Activated T-cell treated with anti-CD3 and anti-CD28 coated beads for 4 hours (primary cell): ENCODE measurements at places on chromosomes 5 and 9.

DNA sequence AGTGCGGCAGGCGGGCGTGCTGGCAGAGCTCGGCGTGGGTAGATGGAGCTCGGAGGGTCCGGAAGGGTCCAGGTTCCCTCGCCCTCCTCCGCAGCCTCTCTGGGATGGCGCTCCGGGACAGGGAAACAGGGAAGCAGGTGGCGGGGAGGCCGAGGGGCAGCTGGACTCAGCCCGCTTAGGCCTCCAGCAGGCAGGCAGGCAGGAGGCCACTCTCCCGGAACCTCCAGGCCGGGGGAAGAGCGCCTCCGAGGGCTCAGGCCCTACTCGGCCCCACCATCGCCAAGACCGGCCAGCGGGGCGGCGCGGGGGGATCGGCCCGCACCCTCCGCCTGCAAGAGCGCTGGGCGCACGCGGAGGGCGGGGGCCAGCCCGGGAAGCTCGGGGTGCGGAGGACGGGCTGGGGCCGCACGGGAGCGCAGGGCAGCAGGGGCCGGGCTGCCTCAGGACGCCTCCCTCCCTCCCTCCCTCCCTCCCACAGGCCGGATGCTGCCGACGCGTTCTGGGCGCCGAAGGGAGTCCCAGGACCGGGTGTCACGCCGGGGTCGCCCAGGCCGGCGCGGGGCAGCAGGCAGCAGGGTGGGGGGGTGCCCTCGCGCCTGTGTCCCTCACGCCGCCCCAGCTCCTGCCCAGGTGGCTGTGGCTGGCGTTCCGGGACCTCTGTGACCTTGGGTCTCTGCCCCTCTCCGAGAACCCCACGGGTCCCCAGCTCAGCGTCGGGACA lies 977 bp downstream of the MGAT4B start:
- DNase-seq: no peak

- no peak for DNase-seq
Observed at GRCh38 chr5:166562246-166562645, 1729.2 kb upstream of the WWC1 start.

DNA sequence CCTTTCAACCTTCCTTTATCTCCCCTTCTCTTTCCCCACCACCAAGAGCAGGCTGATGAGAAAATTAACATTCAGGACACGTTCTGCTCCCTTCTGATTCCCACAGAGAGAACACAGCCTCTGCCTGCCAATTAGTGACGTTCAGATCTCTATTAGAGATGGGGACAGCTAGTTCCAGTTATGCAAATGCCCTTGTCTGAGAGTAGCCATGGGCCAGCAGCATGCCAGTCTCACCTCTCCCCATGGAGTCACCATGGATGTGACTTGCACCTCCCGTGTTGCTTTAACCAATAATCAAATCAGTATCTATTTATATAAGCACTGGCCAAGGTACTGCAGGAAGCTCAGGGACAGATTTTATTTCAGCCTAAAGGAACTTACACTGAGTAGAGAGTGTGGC lies 61.3 kb downstream of the KCNIP1 start:
- DNase-seq: no peak

GRCh38 chr5:141017943-141018342 lies 33.2 kb upstream of the PCDHB1 start:
- DNase-seq: no peak

GRCh38 chr9:90943341-90943740 lies 141.7 kb downstream of the SYK start:
- DNase-seq: no peak

DNA sequence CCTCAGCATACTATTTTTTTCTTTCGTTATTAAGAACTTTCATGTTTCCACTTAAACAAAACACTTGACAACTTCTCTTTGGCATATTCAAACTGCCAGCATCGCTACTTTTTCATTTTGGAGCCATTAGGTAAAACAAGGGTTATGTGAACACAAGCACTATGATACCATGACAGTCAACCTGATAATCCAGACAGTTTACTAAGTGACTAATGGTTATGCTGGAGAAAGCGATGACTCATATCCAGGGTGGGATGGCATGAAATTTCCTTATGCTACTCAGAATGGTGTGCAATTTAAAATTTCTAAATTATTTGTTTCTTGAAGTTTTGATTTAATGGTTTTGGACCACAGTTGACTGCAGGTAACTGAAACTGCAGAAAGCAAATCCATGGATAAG lies 29.9 kb upstream of the PRSS3 start:
- DNase-seq: no peak

DNA sequence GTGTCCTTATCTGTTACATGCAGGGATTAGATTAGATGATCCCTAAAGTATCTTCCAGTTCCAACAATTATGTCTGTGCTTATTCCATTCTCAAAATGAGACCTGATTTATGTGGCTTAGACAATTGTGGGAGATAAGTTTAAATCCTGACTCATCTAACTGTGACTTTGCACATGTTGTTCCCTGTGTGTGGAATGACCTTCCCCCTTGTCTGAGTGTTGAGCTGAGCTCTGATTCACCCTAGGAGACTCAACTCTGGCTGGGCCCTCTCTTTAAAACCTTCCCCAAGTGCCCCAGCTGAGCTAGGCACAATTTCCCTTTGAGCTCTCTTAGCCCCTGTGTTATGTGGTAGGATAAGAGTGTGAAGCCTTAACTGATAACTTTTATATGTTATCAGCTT lies 118.9 kb upstream of the ELL2 start:
- DNase-seq: no peak

- DNase-seq: no peak
Observed at GRCh38 chr9:38342096-38342495, 50.4 kb upstream of the ALDH1B1 start.

- no peak for DNase-seq
Observed at GRCh38 chr9:35847792-35848572, 19.0 kb downstream of the TMEM8B start.

DNA sequence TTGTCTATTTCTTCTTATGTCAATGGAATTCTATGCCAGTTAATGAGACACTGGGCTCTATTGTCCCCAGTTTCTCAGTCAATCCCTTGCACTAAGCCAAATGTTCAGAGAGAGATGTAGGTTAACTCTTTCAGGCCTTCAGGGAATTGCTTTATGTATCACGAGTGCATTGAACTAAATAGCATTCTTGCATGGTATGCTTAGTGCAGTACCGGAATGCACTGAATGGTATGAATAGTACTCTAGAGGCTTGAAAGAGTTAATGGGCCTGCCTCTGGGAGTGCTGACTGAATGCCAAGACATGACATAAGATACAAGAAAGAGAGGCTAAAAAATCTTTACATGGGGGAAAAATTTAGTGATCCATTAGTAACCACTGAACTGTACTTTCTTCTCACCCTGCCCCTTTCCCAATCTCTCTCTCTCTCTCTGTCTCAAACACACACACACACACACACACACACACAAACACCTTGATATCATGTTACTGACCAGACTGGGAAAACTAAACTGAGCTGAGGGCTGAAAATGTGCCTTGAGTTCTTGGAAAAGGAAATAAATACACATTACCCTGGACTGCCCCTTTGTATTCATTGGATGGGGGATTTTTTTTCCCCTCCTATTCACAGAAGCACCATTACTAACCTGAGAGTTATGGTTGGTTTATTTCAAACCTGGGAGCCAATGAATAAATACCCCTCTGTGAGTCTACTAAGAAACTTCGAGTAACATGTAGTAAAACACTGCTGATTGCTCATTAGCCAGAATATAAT lies 35.4 kb upstream of the TMC1 start:
- no peak for DNase-seq

DNA sequence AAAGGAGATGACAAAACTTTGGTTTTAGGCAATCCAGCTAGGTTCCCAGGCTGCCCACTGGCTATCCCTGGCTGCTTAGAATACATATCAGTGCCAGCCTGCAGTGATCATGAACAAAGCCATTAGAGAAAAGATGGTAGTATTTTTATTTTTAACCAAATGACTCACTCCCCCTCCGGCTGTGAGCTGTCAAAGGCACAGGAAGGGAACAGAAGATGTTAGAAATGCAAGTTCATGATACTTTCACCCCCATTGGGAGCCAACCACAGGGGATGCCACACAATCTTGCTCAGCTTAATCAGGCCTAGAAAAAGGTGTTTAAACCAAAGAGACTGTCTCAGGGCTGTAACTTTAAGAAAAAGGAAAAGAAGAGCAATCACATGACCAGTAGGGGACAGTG lies 70.3 kb upstream of the ASTN2 start:
- DNase-seq: no peak

DNA sequence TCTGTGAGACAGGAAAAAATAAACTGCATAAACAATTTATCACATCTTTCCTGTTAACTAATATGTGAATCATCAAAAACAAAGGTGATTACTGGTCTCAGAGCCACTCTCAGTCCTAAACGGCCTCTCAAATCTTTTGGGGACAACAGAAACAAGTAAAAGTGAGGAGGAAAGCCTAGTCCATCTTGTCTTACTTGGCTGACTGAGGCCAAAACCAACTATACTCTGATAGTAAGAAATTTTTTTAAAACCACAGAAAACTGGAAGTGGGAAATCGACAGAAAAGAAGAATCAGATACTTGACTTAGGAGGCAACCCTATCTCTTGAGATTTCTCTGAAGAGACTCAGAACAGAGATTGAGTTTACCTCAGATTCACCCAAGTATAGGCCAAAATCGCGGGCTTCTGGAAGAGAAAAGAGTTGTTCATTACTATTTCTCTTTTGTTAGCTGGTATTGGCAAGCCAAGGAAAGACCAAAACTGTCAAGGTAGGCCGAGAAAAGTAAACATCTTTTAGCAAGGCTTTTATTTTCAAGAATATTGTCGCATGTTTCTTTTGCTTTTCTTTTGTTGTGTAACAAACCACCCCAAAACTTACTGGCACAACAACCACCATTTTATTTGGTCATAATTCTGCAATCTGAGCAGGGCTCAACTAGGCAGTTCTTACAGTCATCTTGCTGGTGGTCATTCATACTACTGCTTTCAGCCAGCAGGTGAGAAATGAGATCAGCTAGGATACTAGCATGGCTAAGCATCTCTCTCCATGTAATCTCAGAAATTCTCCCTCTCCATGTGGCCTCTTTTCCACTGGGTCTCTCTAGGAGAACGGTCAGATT lies 46.1 kb downstream of the RFX3 start:
- DNase-seq: no peak

- DNase-seq: no peak
Observed at GRCh38 chr9:111598733-111599091, 735 bp downstream of the PTGR1 start.

GRCh38 chr5:169810524-169810923 lies 169.8 kb downstream of the INSYN2B start:
- no peak for DNase-seq

DNA sequence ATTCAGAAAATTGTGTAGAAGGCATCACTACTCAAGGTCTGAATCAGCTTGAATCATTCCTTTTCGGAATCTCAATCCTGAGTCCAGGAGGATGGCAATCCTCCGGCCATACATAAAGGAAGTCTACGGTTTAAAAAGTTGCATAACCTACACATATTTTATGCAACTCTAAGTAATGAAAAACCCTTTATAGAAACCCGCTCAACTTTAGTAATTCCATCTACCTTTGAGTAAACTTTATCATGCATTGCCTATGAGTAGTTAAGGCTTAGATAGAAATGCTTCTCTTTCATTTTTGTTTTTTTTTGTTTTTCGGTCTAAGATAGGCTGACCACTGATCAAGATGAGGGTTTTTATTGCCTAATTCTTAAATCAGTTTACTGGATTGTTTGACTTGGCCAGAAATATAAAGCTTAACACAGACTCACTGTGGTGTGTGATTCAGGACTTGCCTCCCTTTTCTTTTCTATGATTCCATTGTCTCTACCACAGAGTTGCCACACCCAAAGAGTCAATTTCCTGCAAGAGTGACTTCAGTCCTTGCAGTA lies 85.0 kb downstream of the LURAP1L start:
- DNase-seq: no peak

DNA sequence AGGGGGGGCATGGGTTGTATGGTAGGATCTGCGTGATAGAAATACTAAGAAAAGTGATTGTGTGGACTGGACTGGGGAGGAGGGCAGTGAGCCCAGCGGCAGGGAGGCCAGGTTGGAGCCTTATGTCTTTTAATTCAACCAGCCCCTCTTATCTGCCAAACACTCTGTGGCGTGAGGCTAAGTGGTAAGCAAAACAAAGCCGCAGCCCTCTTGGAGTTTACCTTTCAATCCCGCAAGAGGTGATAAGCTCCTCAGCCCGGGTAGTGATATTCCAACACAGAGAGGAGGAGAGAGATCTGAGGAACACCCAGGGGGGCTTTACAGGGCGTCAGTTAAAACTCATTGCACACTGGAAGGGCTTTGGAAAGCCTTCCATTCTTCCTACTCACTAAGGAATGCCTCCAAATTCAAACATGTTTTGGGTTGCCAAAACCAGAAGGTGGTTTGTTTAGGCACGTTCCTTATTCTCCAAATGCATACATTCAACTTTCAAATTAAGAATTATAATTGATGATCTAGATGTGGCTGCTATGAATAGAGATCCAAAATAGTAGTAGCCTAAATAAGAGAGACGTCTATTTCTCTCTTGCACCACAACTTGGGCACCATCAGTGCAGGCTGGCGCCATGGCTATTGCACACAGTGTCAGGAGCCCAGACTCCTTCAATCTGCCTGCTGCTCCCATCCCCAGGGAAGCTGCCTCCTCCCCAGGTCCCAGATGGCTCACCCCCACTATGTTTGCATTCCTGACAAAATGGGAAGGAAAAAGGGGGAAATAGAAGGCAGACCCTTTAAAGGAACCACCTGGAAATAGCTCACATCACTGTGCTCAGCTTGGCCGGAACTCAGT lies 75.1 kb upstream of the FSTL4 start:
- no peak for DNase-seq

DNA sequence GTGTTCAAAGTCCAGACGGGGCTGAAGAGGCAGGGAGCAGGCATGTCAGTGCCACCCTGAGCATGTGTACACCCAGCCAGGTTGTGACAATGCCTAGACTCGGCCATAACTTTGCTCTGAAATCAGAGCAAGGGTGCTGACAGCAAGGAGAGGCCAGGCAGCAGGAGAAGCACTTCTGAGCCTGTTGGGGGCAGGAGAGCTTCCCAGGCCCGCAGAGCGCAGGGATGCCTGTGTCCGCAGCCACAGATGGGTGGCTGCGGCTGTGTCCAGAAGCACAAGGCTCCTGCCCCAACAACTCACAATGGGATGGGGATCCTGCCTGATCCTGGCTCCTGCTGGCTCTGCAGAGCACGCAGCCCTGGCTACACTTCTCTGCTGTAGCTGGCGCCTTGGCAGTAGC lies 373.9 kb downstream of the CHSY3 start:
- no peak for DNase-seq

DNA sequence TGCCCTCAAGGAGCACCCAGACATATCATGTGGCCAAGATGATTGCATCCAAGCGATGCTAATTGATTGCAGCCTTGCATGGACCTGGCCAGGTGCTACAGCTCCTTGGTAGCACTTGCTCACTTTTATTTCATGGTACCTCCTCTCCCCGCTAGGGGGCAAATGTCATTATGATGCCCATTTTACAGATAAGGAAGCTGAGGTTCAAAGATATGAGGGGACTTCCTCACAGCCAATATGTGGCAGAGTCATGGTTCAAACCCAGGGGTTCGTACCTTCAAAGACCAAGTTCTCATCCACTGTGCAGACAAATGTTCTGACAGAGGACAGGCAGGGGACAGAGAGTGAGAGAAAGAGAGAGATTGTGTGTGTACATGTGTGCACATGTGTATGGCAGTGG lies 21.9 kb upstream of the KCNMB1 start:
- DNase-seq: no peak
